ENCODE measurements at places on chromosomes 1 and 21.
A peak's percentile ranks its signal among the peaks of the same experiment; 100 is the strongest.

GRCh38 chr1:192810253-192810880, 1.5 kb downstream of the RGS2 start:
- no peak for DNase-seq

- DNase-seq, result no peak
Observed at GRCh38 chr1:23638188-23638619, 53.4 kb upstream of the RPL11 start.

GRCh38 chr1:25685938-25686665, 69.5 kb downstream of the MAN1C1 start:
- DNase-seq, result no peak

- DNase-seq, result no peak
Observed at GRCh38 chr1:59671066-59671952, 143.4 kb upstream of the HOOK1 start.

DNA sequence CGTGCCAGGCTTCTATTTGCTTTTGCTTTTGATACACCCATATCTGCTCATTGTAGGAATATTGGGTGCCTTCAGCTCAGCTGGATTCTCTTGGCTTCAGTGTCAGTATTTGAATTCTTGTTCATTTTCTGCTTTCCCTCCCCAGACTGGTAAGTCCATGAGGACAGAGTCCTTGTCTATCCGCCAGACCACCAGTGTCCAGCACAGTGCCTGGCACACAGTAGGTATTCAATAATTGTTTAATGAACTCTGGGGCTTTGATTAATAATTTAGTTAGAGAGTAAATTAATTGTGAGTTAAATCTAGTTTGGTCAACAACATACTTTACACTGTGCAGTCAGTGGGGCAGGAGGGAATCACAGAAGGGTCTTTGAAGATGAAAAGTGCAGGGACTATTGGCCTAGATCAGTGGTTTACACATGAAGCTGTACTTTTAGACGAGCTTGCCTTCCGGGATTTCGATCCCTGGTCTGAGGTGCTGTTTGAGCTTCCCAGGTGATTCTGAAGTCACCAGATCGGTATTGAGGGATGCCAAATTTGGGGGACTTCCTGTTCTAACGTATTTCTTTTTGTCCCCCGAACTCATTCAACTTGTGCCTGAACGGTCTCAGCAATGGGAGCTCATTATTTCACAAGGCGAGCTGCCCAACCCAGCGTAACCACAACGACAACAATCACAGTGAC, 119.1 kb upstream of the JUN start:
- DNase-seq, result no peak

- no peak for DNase-seq
Observed at GRCh38 chr1:52850951-52851350, 8.4 kb downstream of the ZYG11A start.

GRCh38 chr21:26397545-26397944, 175.5 kb downstream of the CYYR1 start:
- no peak for DNase-seq

GRCh38 chr21:16900685-16901084, 612.2 kb upstream of the CXADR start:
- DNase-seq, result no peak

GRCh38 chr1:192797891-192798290, 10.9 kb upstream of the RGS2 start:
- DNase-seq, result no peak

DNA sequence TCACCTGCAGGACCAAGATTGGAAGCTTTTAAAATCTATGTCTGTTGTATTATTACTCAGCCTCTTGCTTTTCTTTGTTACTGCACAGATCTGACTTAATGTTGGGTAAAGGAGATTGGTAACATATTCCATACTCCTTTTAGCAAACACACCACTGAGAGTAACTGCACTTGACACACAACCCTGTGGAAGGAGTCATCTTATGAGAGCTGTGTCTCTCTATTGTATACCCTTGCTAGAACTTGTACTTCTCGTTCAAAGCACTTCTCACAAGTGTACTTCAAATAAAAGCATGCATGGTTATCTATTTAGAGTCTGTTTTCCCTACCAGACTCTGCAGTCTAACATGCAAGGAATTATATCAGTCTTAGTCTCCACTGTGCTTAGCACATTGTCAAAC, 813.4 kb downstream of the ADGRL2 start:
- DNase-seq, result no peak

DNA sequence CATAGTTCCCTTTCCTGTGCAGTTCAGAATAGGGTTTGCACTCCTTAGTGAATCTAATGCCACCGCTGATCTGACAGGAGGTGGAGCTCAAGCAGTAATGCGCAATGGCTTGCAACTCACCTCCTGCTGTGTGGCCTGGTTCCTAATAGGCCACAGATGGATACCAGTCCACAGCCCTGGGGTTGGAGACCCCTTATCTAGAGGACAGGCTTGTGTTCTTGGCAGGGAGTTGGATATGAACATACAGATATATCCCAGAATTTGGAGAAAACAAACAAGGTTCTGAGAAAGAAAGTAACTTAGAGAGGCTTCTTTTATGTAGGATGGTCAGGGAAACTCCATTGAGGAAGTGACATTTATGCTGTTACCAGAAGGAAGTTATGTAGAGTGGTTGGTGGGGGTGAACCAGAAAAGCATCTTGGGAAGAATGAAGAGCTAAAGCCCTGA, 5.1 kb upstream of the PTPRC start:
- DNase-seq, result no peak

GRCh38 chr1:10941891-10942541, 70.4 kb upstream of the TARDBP start:
- DNase-seq, result peak; percentile 43

DNA sequence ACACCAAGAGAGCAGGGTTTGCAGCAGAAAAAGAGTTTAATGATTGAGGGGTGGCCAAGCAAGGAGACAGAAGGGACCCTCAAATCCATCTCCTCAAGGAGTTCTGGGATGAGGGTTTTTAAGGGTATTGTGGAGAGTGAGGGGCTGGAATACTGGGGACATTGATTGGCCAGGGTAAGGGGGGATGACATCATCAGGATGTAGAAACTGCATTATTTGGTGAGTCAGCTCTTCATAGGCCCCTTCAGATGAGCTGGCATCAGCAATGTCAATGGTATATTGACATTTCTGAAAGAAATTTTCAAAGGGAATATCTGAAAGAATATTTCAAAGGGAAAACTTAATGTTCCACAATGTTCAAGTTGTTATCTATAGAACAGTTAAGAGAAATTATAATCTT, 168.1 kb upstream of the SNX7 start:
- no peak for DNase-seq

DNA sequence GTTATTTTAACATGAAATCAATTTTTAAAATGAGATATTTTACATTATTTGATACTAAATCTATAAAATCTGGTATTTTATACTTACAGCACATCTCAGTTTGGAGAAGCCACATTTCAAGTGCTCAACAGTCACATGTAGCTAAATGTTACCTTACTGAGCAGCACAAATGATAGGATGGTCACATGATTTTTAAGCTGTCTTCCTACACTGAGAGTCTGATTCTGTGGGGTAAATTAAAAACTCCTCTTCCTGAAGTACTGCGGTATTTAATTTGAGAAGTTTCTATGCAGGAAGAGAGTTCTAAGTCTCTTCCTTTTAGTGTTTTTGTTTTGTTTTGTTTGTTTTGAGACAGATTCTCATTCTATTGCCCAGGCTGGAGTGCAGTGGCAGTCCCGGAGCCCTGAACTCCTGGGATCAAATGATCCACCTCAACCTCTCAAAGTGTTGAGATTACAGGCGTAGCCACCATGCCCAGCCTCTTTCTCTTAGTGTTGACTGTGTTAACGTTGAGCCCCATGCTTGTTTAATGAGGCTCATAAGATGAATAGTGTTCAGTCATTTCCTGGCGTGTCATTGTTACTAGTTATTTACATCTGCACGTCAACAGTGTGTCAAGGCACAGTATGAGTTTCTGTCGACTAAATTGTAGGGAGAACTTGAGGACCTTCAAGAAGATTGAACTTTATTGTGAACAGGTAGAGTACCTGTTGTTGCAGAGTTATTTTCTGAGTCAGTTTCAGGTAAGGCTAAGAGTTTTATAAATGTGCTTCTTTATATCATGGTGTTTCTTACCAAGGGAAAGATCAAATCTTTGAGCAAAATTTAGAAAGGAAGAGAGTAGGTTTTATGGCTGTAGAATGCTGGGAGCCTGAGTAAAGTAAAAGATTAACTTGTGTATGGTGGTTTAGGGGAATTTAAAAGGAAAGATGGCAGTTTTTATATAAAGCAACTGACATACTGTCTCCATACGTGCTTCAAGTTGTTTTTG, 3.3 kb downstream of the CNST start:
- no peak for DNase-seq

GRCh38 chr1:55720261-55720660, 505.1 kb upstream of the USP24 start:
- DNase-seq, result no peak

- no peak for DNase-seq
Observed at GRCh38 chr1:217048104-217048707, 325.0 kb upstream of the ESRRG start.

GRCh38 chr1:10664251-10664650, 132.2 kb downstream of the CASZ1 start:
- no peak for DNase-seq

Data from stimulated activated CD4-positive, alpha-beta T cell treated with anti-CD3 and anti-CD28 coated beads, TNF-alpha, amount 100 ng/mL, for 48 hours (primary cell).